Cortex of kidney (tissue), 1 donor: ENCODE measurements at places on chromosomes 4 and X.

DNA sequence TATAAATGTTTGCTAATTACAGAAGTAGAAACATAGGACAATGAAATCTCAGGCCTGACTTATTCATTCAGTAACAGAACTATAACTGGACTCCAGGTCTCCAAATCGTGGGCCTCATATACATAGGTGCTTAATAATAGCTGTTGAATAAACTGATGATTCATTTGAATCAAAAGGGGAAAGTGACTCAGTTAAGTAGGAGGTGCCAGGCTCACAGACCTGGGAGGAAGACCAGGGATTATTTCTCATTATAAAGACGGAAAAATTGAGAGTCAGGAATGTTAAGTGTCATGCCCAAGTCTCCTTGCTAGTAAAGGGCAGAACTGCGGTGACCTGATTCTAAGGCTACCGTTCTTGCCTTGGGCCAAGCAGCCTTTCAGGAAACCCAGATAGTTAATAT lies 131.5 kb downstream of the HS3ST1 start:
- no peak for DNase-seq

- DNase-seq = no peak
These were observed 162.1 kb downstream of the SMIM20 start for GRCh38 chr4:26076000-26076587.

DNA sequence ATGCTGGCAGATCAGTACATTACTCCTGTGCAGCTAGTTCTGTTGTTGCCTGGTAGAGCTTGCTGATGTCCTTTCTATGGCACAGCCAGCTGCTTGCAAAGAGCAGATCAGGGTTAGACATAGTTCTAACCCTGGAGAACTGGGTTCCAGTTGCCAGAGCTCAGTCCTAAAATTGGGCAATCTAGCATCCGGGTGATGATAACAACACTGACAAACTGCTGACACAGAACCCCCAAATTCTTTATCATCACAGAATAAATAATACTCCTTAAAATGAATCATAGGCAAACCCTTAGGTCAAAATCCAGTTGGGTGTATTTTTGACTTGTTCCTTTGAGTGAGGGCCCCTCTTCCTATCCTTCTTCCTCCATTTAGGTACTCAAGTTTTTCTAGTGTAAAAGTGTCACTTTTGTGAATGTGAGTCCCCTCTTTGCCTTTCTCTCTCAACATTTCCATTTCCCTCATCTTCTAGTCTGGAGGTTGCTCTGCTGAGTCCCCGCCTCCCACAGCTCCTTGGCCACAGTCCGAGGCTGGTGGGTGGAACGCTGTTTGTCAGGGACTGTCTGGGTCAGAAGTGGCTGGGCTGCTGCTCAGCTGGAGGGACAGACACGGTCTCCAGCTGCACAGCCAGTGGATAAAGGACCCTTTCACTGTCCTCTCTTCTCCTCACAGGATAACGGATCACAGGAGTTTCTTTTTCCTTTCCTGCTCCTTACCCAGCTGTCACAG lies 93.6 kb upstream of the RASGEF1B start:
- DNase-seq = no peak

GRCh38 chrX:6021316-6022091 lies 207.2 kb downstream of the NLGN4X start:
- no peak for DNase-seq

DNA sequence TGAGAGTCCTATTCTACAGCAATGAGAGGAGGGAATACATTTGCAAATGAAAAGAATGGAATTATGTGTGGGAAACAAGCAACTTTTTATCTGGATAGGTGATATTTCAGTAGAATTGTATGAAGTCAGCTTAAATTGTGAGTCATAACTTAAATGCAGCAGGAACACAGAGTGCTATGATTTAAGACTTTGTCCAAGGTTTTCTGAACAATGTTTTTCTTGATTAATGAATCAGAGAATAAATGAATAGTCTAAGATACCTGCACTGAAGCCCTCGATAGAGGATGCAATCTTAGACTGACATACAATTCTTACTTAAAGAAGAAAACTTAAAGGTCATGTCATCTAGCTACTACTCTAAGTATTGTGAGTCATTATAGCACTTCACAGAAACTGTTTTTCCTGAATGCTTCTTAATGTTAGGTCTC lies 8.0 kb downstream of the ARHGEF38 start:
- DNase-seq = no peak

- no peak for DNase-seq
These were observed 13.5 kb downstream of the HERC3 start for GRCh38 chr4:88605736-88606135.

- DNase-seq = no peak
These were observed 82.9 kb upstream of the MID1IP1 start for GRCh38 chrX:38718311-38718710.

- DNase-seq = no peak
These were observed 93.2 kb upstream of the NKX1-1 start for GRCh38 chr4:1499465-1499864.

DNA sequence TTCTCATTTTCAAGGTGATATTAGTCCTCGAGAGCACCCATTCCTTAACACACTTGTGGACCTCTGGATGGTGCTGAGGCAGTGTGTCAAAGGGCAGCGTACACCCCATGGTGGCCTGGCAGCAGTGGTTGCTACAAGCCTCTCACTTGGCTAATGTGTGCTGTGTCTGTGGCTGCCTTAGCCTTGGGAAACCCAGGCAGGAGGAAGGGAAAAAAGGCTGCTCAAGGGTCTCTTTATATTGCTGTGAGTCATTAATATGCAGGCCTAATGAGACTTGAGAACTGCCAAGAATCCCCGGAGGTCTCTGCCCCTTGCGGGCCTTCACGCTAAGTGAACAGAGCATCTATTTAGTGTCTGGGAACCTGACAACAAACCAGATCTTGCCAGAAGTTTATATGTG lies 7.0 kb downstream of the PCDH10 start:
- DNase-seq = no peak

- DNase-seq = no peak
These were observed 344.2 kb upstream of the TEX13C start for GRCh38 chrX:124975456-124975855.

- DNase-seq = no peak
These were observed 56.4 kb downstream of the STARD8 start for GRCh38 chrX:68703846-68704245.

DNA sequence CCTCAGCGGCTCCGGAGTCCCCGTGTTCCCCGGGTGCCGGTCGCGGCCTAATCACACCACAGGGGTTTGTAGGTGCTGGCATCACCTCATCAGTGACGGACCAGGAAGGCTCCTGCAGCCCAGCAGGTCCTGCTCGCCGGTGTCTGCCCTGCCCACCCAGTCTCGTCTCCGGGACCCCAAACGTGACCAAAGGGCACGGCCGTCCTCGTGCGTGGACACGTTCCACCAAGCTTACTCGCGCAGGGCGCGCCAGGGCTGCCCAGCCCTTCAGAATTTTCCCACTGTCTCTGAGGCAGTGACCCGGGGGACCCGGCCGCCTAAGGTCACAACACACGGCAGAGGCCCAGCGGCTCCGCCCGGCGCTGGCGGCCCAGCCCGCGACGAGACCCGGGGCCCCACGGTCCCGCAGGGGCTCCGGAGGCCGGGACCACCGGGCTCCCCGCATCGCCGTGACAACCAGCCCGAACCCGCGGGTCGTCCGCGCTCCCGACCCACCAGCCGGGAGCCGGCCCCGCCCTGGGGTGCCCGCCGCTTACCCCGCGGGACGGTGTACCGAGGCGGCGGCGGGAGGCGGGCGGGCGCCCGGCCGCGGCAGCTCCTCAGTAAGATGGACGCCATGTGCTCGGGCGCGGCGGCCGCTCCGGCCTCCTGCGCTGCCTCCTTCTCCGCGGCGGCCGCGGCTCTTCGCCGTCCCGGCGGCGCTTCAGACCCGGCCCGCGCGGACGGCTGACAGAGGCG lies 454 bp downstream of the LETM1 start:
- DNase-seq = no peak

GRCh38 chr4:5887361-5888221 lies 5.3 kb downstream of the CRMP1 start:
- DNase-seq = no peak

DNA sequence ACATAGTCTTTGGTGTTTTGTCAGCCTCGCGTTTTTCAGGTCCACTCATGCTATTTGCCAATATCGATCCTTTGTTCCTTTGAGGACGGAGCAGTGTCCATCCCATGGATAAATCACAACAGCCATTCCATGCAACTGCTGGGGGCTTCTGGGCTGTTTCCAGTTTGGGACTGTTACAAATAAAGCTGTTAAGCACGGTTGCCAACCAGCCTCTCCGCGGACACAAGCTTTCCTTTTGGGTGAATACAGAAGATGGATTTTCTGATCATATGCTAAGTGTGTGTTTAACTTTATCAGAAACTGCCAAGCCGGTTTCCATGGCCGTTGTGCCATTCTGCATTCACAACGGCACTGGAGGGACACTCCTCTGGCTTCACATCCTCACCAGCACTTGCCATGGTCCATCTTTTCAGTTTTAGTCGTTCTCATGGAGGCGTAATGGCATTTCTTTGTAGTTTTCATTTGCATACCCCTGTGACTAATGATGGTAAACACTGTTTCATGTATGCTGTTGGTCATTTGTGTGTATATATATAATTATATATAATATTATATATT lies 67.8 kb downstream of the ABLIM2 start:
- DNase-seq = no peak

DNA sequence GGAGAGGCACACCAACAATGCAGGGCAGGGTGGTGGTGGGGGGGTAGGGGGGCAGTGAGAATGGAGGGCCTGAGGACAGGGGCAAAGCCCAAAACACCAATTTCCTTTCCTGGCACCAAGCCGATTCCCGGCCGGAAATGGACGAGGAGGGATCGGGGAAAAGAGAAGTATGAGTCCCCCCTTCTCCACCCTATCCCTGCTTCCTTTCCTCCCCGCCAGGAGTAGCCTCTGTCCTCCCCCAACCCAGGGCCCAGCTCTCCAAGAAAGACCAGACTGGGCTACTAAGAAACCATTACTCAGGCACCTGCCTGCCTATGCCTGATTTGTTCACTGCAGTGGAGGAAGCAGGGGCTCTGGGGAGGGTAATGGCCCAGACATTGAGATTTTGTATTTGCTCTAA lies 402 bp downstream of the CCDC120 start:
- no peak for DNase-seq

- no peak for DNase-seq
These were observed 203.8 kb downstream of the RELL1 start for GRCh38 chr4:37482236-37482913.

DNA sequence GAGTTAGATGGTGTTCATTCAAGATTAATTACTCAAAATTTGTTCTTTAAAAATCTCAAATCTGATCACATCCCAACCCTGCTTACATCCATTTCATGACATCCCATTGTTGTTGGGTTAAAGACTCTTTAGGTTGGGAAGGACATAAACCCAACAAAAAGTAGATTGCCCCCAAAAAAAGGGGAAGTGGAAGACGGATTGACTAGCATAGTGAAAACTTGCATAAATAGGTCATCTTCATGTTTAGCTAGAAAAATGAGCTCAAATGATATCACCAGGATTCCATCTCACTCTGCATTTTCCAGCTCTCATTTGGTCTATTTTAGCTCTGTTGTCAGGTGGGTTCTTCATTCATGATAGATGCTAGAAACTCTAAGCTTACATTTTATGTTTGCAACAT lies 18.5 kb upstream of the TET2 start:
- no peak for DNase-seq

- DNase-seq = no peak
These were observed 1260.2 kb downstream of the ADGRL3 start for GRCh38 chr4:62460329-62460728.

- no peak for DNase-seq
These were observed 116.3 kb downstream of the DHX15 start for GRCh38 chr4:24468071-24468470.

DNA sequence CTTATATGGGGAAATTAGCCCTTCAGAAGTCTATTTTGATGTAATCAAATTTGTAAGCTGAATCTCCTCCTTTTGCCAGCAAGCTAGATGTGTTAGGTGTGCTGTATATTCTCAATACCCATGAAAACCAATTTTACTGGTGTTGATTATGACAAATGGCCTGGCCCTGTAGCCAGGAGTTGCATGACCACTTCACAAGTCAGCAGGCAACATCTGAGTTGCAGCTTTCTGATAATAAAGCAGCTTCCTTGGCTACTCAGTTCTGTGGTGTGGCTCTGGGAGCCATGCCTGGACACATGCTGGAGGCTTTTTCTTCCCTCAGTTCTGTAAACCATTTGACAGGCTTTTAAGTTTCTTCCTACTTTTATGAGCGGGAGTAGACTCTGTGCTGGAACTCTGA lies 154.1 kb upstream of the CXCL13 start:
- DNase-seq = no peak

DNA sequence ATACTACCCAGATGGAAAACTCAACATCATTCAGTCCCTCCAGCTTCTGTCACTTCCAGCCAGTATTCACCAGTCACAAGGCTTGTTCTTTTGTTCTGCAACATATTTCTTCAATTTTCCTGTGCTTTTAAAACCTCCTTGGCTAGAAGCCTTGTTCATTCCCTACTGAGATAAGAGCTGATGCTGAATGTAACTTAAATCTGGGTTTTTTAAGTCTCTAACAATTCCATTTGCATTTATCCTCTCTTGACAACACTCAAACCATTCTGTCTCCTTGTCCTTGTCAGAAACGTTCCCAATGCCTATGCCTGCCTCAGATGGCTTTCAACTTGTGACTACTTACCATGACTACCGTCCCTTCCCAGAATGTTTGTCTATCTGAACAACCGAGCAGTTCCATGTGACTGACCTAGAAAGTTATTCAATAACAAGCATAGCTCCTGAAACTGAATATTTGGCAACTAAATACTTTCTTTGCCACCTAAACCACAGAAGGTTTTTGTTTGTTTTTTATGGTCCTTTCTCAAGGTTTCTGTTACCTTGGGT lies 682.9 kb upstream of the GALNTL6 start:
- DNase-seq = no peak

DNA sequence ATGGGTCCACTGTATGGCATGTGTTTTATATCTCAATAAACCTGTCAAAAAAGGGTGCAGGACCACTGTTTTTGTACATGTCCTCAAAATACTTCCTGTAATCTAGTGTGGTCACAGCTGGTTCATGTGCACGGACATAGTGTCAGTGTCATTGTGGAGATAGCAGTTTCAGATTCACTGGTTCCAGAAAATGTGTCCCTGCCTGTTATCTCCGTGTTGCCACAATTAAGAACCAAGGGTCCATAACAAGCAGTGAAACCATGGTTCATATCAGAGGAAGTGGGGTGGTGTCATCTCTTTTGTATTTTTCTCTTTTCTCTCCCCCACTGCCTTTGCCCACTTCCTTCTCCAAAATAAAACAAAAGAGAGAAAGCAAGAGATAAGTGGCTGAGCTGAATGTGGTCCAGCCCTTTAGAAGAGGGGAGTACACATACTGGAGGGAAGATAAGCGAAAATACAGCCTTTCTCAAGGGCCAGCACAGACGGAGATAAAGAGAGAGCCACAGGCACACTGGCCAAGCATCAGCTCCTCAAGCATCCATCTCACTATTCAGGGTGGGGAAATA lies 51.2 kb downstream of the TBL1X start:
- no peak for DNase-seq

GRCh38 chr4:1246901-1247863 lies 1.7 kb downstream of the CTBP1 start:
- no peak for DNase-seq

GRCh38 chr4:20384456-20384855 lies 132.8 kb downstream of the SLIT2 start:
- no peak for DNase-seq
